Caco-2 (cell line): ENCODE measurements at places on chromosomes 3 and 15.
A peak's percentile ranks its signal among the peaks of the same experiment; 100 is the strongest.

GRCh38 chr3:8759038-8759707, 10.2 kb downstream of the OXTR start:
- no peak overlapping the region for H3K4me3 ChIP-seq
- no peak for DNase-seq
- no peaks in the 10 kb centered on the region for H3K36me3 ChIP-seq
- H3K27me3 ChIP-seq: no peaks in the 10 kb centered on the region
- H3K4me1 ChIP-seq: no peaks in the 10 kb centered on the region; the same call in 1 of the 2 replicates

GRCh38 chr3:56989169-56989976, 71.1 kb upstream of the SPATA12 start:
- peak overlapping the region; percentile 60 for H3K27ac ChIP-seq
- no peaks in the 10 kb centered on the region for H3K27me3 ChIP-seq
- no peak overlapping the region for H3K4me3 ChIP-seq
- peaks cover 38% of the 10 kb centered on the region for H3K4me1 ChIP-seq
- H3K36me3 ChIP-seq: no peaks in the 10 kb centered on the region

DNA sequence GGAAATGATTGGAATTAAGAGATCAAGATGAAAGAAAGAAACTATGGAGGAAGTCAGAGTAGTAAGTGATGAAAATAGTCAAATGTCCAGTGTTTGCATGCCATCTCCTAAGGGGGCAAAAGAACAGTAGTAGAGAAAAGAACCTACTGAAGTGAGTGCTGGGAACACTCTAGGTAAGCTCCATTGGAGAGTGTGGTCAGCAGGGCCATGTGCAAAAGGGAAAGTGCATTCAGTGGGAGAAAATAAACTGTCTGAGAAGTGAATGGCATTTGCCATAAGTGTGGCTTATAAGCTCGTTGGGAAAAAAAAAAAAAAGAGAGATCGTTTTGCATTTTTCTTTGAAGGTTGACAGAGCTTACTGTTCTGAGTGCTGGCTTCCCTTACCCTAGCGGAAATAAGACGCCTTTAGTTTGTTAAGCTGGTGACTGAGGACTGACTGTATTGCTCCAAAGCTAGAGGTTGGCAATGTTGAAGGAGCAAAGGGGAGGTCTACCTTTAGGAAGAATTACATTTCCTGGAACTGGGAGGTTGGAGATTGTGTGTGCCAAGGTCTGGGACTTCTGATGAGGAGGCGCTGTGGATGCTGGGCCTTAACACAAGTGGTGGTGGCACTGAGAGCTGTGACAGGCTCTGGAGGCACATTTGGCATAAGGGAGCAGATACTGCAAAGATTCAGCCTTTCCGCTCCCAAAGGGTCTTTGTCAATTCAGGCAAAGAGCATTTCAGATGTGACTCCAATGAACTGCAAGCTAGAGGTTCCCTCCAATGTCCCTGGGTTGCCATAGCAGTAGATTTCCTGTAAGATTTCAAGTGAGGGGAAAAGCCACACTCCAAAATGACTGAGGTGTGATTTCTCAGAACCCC, 287.8 kb upstream of the SATB1 start:
- H3K36me3 ChIP-seq: no peaks in the 10 kb centered on the region
- H3K4me3 ChIP-seq: no peak overlapping the region
- H3K27me3 ChIP-seq: no peaks in the 10 kb centered on the region
- no peak for DNase-seq
- no peaks in the 10 kb centered on the region for H3K4me1 ChIP-seq

DNA sequence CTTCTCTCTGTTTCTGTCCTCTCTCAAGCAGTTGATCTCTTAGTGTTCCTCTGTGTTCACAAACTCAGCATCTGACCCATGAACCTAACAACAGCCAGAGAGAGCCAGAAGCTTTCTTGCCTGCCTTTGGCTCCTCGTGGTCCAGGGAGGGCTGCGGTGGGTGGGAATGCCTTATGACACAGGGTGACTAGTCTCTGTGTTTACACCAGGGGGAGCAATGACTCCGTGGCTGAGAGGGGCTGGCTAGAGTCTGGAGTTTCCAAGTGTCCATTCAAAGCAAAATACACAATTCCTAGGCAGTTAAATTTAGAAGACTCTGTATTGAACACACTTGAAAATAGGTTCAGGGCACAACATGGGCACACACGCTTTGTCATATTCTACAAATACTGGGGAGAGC, 370.0 kb upstream of the FRG2C start:
- peak; percentile 24 for DNase-seq
- no peaks in the 10 kb centered on the region for H3K4me1 ChIP-seq
- H3K27ac ChIP-seq: no peak overlapping the region
- H3K36me3 ChIP-seq: no peaks in the 10 kb centered on the region
- H3K27me3 ChIP-seq: no peaks in the 10 kb centered on the region
- H3K4me3 ChIP-seq: no peak overlapping the region

DNA sequence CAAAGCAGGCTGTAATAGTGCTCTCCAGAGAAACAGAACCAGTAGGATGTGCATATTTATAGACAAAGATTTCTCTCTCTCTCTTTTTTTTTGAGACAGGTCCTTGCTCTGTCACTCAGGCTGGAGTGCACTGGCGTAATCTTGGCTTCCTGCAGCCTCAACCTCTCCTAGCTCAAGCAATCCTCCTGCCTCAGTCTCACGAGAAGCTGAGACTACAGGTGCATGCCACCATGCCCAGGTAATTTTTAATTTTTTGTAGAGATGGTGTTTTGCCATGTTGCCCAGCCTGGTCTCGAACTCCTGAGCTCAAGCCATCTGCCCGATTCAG, 67.1 kb upstream of the CHD2 start:
- no peak overlapping the region for H3K27ac ChIP-seq
- no peaks in the 10 kb centered on the region for H3K27me3 ChIP-seq
- H3K36me3 ChIP-seq: no peaks in the 10 kb centered on the region

GRCh38 chr3:167109746-167110145, 270.4 kb downstream of the ZBBX start:
- H3K4me1 ChIP-seq: no peaks in the 10 kb centered on the region
- no peaks in the 10 kb centered on the region for H3K36me3 ChIP-seq
- DNase-seq: no peak
- H3K27ac ChIP-seq: no peak overlapping the region
- H3K4me3 ChIP-seq: no peak overlapping the region

GRCh38 chr3:122955916-122956692, 71.5 kb downstream of the SEMA5B start:
- no peak overlapping the region for H3K4me3 ChIP-seq
- no peak overlapping the region for H3K27ac ChIP-seq
- DNase-seq: no peak

DNA sequence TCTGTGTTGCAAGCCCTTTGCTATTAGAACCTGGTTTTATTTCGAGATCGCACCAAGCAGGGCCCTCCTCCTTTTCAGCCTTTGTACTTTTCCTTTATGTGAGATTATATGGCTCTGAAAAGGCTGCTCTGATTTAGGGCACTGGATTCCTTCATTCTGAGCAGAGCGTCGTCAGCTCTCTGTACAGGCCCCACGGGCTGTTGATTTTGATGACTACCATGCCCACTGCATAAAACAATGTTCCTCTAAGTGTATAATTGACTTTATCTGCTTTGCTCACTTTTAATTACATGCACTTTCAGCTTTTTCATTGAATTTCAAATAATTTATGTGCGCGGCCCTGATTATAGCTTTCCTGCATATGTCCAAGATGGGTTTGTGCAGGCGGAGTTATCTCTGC, 4.4 kb upstream of the PSMD6 start:
- no peaks in the 10 kb centered on the region for H3K27me3 ChIP-seq
- no peak for DNase-seq
- no peaks in the 10 kb centered on the region for H3K36me3 ChIP-seq
- no peak overlapping the region for H3K4me3 ChIP-seq
- peaks cover 8% of the 10 kb centered on the region; the same call in 1 of the 2 replicates for H3K4me1 ChIP-seq

DNA sequence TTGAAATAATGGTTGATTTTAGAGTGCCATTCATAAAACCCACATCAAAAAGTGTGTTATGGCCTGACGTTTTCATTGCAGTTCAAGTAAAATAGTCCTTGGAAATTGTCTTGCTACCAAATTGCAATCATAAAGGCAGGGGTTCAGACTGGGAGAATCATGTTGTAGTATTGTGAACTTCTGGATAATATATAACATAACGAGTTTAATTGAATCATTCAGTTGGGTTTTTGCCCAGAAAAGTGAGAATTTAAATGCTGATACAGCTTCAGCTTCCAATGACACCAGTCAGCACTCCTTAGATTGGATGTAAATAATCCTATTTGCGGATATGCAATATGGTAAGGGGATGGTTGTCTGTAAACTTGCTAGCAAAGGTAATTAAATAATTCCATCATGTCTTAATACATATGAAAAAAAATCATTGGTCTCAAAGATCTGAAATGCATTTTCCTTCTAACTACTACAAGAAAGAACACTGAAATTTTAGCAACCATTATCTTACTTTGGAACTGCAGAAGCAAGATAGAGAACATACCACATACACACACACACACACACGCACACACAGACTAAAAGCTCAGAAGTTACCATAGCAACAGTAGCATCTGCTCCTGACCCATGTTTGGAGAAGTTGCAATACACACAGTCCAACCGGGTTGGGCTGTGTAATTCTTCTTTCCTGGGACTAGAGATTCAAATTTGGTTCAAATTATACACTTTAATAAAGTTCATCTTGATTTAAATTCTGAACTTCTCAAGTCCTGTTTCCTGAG, 686.2 kb upstream of the NR2F2 start:
- DNase-seq: no peak
- H3K36me3 ChIP-seq: no peaks in the 10 kb centered on the region
- H3K4me1 ChIP-seq: no peaks in the 10 kb centered on the region

DNA sequence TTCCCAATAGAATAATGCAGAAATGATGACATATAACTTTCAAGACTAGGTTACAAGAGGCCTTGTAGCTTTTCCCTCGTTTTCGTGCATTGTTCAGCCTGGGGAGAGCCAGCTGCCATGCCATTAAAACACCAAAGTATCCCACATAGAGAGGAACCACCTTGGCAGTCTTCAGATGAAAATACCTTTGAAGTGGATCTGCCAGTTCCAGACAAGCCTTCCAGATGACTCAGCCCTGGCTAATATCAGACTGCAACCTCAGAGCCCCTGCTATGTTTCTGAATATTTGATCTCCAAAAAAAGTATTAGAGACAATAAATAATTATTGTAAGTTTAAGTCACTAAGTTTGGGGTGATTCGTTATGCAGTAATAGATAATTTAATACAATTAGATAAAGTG, 294.3 kb upstream of the GBE1 start:
- H3K27ac ChIP-seq: no peak overlapping the region
- H3K4me3 ChIP-seq: no peak overlapping the region
- H3K36me3 ChIP-seq: no peaks in the 10 kb centered on the region
- no peaks in the 10 kb centered on the region for H3K27me3 ChIP-seq
- H3K4me1 ChIP-seq: no peaks in the 10 kb centered on the region

DNA sequence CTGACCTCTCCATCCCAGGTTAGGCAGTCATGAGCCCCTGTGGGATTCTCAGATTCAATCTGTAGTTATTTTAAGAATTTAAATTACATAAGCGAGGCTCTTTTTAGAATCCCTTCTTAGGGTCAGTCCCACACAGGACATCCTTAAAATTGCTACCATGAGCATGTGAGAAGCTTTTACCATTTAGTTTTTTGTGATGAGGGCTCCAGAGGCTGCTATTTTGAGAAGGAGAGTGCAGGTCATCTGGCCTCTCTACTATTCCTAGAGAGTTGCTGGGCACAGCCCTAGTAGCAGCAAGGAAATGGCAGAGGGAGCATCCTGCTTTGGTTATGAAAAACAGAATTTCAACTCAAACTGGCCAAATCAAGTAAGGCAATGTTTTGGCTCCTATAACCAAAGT, 13.6 kb upstream of the CADPS start:
- H3K4me1 ChIP-seq: no peaks in the 10 kb centered on the region
- H3K36me3 ChIP-seq: no peaks in the 10 kb centered on the region
- DNase-seq: no peak

GRCh38 chr3:46690798-46691197, 2.7 kb downstream of the ALS2CL start:
- H3K36me3 ChIP-seq: no peaks in the 10 kb centered on the region
- H3K27me3 ChIP-seq: no peaks in the 10 kb centered on the region
- H3K4me3 ChIP-seq: no peak overlapping the region
- DNase-seq: no peak
- H3K27ac ChIP-seq: no peak overlapping the region
- peaks cover 9% of the 10 kb centered on the region; the same call in 1 of the 2 replicates for H3K4me1 ChIP-seq
